NCI-H187 treated with DMSO at 0.1 percent for 48 hours (cell line): ENCODE measurements at places on chromosomes 1 and 21.

DNA sequence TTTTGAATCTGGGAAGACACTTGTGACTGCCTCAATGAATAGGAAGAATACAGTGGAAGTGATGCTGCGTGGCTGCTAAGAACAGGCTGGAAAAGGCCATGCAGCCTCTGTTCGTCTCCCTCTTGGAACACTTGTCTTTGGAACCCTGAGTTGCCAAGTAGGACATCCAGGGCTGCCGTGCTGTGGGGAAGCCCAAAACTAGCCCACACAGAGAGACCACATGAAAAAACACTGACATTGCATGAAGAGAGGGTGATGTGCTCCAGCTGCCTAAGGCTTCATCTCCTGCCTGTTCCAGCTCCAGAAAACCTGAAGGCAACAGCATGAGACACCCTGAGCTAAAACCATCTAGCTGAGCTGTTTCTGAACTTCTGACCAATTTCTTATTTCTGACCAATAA, 61.1 kb upstream of the GNG4 start:
- DNase-seq, result no peak

DNA sequence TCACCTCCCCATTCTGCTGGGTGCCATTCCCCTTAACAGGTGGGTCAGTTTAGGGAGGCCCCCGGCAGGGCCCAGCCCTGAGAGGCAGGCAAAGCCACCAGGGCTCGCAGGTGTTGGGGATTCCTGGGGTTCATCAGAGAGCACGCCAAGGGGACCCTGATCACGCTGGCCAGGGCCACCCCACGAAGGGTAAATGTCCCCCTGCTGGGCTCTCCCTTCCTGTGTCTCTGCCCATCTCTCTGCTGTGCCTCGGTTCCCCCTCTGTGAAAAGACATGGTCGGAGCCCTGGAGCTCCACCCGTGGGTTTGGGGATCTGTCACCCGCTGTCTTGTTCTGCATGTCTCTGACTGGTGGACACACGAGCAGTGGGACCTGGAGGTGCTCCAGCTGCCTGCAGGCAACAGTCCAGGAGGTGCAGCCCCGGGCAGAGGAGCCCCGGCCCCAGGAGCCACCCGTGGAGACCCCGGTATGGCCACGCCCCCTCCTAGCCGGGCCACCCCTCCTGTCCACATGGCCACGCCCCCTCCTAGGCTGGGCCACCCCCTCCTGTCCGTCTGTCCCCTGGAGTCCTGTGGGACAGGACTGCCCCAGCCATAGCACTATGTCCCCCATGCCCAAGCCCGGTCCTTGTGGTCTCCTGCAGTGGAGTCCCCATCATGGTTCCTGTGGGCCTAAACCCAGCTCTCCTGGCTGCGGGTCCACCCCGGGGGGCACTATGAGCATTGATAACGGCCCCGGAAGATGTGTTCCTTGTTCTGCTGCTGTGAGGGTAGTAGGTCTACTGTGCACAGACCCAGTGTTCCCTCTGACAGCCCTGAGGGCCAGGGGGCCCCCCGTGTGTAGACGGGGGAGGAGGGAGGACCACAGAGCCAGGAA, 6.5 kb downstream of the AIRE start:
- no peak for DNase-seq

DNA sequence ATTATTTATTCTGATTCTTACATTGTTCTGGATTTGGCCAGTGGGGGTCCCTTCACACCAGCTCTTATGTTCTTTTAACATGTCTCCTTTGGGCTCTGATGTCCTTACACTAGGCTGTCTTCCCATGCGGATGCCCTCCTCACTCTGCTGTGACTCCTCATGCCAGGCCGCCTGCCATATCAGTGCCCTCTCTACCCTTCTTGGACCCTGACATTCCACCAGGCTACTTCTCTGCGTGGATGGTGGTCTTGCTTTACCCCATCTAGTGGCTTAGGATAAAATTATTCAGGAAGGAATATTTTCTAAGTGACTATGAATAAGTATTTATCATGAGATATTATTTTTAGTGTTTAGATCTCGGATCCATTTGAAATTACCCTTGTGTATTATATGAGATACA, 21.2 kb downstream of the ATF6 start:
- DNase-seq, result no peak

GRCh38 chr1:116997066-116997465, 4.5 kb upstream of the CD101 start:
- no peak for DNase-seq

GRCh38 chr1:245217853-245218608, 63.2 kb downstream of the KIF26B start:
- no peak for DNase-seq

- DNase-seq, result no peak
These were observed 428.2 kb downstream of the MRPL39 start for GRCh38 chr21:25179116-25179515.

- no peak for DNase-seq
These were observed 833.3 kb downstream of the LTN1 start for GRCh38 chr21:28159396-28159795.

GRCh38 chr1:23854568-23854967, 13.5 kb downstream of the FUCA1 start:
- DNase-seq, result no peak

DNA sequence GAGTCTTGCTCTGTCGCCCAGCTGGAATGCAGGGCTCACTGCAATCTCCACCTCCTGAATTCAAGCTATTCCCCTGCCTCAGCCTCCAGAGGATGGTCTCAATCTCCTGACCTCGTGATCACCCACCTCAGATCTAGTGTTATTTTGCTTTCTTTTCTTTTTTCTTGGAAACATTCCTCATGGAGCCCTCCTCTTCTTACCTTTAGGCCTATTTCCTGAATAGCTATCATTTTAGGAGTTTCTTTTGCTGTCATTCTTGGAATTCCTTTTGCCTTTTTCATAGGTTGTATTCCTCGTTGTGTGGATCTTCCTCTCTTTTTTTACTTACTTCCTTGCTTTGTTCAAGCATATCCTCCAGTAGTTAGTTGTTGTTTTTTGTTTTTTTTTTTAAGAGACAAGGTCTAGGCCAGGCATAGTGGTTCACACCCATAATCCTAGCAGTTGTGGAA, 173.8 kb downstream of the RASAL2 start:
- DNase-seq, result no peak

DNA sequence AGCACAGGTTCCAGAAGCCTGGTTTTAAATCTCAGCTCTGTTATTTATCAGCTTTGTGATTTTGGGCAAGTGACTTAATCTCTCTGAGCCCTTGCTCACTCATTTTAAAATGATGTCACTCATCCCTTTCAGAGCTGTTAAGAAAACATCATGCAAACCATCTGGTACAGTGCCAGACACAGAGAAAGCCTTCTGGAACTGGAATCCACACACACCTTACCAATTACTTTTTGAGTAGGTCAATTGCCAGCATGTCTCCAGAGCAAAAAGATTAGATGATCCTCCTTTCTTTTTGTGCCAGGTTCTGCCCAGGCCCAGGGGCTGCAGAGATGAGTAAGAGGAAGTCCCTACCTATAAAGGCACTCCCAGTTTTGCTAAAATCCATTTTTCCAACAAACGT, 61.3 kb downstream of the ROR1 start:
- no peak for DNase-seq

DNA sequence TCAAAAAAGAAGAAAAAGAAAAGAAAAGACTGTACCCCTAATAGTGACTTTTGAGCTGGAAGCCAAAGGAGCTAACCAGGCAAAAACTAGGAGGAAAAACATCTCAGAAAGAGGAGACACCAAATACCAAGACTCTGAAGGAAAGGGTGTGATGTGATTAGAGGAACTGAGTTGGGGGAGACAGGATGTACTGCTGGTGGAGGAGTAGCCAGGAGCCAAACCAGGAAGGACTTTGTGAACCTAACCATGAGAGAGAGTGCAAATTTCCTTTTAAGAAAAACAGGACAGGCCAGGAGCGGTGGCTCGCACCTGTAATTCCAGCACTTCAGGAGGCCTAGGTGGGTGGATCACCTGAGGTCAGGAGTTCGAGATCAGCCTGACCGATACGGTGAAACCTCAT, 4.1 kb upstream of the RBP7 start:
- no peak for DNase-seq

- no peak for DNase-seq
These were observed 114.8 kb upstream of the BARHL2 start for GRCh38 chr1:90831910-90832309.

DNA sequence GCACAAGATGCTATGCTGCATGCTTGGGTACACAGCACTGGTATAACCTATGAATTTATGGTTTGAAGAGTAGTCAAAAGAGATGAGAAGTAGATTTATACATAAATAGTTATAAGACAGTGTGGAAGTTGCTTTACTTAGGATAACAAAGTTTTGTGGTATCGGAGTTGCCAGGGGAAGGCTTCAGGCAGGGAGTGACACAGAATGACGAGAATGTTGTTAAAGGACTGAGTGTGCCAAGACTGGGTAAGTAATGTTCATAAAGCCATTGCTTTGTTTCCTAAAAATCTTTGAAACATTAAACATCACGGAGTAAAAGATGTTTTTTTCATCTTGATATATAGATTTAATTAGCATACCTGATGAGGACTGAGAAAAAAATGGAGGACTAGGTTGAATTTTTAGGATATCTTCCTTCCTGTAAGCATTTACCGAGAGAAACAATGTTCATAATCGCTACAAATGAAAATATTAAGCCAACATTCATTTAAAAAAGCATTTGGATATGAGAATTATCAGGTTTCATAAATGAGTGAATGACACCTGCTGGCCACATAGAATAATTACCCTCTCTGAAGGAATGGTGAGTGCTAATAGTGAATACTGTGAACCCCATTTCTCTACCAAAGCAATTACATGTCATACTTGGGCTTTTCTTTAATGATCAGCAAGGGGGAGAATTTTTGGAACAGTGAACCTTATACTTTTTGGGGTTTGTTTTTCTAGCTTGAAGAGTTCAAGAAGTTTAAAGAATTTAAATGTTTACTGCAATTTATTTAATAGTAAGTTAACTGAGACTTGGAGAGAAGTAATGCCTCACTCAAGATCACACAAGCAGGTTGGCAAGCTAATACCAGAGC, 28.4 kb downstream of the EXTL2 start:
- no peak for DNase-seq

- no peak for DNase-seq
These were observed 142.6 kb downstream of the PEX14 start for GRCh38 chr1:10617318-10617717.

GRCh38 chr1:228216371-228217320, 8.8 kb downstream of the OBSCN start:
- DNase-seq, result no peak

DNA sequence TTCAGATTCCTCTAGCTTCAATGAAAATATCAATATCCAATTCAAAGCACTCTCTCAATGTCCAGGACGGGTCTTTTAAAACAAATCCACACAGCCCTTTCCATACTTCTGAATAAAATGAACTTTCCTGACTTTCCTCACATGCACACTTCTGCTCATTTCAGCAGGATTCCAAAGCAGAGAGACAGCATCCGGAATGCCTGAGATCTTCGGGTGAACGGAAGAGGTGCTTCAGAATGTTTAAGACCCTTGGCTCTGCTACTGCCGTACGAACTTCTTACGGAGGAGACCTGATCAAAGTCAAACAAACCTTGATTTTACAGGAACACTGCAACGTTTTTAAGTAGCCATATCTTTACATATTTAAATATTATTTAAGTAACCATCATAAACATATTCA, 245.7 kb downstream of the PTBP2 start:
- no peak for DNase-seq

DNA sequence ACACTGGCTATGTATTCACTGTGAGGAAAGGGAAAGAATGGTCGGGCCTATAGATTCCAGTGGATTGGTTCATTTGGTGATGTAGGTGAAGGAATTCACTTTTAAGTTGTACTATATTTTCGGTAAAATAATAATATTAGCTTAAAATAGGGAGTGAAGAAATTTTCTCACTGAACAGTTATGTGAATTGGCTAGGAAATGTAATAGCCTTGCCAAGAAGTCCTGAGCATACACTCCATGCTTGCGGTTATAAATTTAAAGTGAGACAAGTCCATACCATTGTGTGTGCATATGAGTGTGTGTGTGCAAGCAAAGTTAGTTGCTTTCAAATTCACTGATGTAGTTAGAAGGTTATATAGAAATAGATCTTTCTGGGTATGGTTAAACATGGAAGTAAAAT, 1651.0 kb downstream of the NCAM2 start:
- DNase-seq, result no peak

- peak; percentile 95 for DNase-seq
These were observed 49.2 kb downstream of the UMODL1 start for GRCh38 chr21:42120101-42120902.

DNA sequence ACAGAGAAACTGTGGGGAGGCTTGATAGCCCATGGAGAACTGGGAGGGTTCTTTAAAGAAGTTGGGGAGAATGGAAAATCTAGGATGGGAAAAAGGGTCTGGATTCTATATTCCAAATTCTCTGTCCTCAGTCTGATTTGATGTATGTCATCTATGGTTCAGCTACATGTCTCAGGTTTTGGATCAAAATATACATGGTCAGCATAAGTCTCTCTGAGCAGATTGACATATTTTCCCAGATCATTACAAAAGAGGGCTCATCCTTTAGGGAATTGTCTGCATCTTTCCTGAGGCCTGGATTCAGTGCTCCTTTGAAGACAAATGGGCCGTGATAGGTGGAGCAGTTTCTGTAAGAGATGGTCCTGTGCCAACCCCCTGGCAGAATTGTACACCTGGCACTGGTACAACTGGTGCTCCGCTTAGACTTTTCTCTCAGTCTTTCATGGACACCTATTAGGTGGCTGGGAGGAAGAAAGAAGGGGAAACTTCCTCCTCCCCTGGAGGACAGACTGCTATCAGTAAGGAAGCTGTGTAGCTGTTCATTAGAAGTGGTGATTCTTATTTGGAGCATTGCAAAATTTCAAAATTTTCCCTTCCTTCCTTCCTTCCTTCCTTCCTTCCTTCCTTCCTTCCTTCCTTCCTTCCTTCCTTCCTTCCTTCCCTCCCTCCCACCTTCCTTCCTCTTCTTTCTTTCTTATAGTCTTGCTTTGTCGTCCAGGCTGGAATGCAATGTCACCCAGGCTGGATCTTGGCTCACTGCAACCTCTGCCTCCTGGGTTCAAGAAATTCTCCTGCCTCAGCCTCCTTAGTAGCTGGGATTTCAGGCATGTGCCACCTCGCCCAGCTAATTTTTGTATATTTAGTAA, 26.1 kb upstream of the RGL1 start:
- no peak for DNase-seq

DNA sequence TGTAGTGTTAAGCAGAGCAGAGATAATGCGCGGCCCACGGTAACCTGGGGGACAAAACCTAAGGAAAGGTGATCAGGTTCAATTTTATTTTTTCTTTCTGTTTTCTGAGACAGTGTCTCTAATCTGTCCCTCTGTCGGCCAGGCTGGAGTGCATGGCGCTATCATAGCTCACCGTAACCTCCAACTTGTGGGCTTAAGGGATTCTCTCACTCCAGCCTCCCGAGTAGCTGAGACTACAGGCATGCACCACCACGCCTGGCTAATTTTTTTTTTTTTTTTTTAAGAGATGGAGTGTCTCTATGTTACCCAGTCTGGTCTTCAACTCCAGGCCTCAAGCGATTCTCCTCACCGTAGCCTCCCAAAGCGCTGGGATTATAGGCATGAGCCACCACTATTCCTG, 724 bp upstream of the ANKRD35 start:
- DNase-seq, result no peak
